ENCODE measurements at places on chromosomes 3 and 15. TPM values are rescaled to one million over a fixed set of nuclear protein-coding genes. Genes with fewer than 3 reads are reported as not detected.

Gene NRROS
- not detected for total RNA-seq

Gene PGBD4
- 0.58 TPM for total RNA-seq

Gene ZCWPW2
- total RNA-seq, result not detected

Gene SNTN
- total RNA-seq, result not detected

Gene UBR1
- total RNA-seq, result 21.6 TPM

Gene APOD
- total RNA-seq, result 5.5 TPM

Gene ATP8B4
- 4.4 TPM for total RNA-seq

Gene ZNF620
- total RNA-seq, result 0.18 TPM

Gene MOBP
- not detected for total RNA-seq

Gene ADPRH
- total RNA-seq, result 6.1 TPM

Measured in myometrial cell (primary cell).